ENCODE measurements at places on chromosomes 5 and 9.

DNA sequence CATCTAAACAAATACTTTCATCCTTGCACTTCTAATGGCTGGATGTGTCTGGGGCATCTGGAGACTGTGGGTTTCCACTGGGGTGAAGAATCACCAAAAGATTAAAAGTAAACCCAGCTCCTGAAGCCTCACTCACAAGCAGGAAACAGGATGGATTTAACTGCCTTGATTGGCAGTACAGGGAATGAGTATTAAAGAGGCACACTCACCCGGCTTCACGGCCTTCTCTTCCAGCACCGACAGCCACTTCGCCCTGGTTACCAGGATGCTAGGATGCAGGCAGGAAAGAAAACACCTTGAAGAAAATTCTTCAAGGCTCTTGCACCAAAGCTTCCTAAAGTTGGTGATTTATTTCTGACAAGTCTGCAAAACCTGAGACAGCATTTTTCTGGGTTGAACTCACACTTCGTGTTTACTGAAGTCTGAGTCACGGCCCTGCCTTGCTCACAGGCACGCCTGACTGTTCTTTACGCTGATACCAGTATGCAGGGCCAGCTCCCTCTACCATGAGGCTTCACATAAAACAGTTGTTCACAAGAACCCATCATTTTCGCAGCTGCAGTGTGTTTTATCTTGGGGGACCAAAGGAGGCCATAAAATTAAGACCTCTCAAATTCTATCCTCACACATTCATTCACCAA lies 56.5 kb upstream of the ZNF354A start:
- no peak for DNase-seq

GRCh38 chr5:126514131-126514557 lies 80.9 kb downstream of the ALDH7A1 start:
- no peak for DNase-seq

GRCh38 chr5:144335561-144335960 lies 164.9 kb downstream of the KCTD16 start:
- DNase-seq: no peak

DNA sequence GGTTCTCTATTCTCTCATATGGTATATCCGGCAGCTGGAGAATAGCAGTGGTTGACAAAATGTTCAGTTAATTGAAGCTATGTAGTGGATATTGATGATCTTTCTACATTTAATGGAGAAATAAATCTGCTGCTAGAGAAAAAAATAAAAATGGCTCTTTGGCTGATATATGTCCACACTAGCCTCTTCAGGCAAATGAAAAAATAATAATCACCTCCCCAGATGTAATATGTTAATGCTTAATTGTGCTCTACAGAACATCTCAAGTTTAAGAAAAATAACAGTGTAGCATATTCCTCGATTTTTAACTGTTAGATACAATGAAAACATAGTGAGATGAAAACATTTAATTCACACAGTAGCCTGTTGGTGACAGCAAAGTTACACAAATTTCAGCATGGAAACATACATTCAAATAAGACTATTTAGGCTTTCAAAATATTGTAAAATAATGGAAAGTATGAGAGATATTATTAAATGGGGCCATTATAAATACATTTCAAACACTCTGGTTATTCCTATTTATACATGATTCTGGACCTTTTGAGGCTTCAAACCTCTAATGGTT lies 543.0 kb downstream of the MAT2B start:
- DNase-seq: no peak

DNA sequence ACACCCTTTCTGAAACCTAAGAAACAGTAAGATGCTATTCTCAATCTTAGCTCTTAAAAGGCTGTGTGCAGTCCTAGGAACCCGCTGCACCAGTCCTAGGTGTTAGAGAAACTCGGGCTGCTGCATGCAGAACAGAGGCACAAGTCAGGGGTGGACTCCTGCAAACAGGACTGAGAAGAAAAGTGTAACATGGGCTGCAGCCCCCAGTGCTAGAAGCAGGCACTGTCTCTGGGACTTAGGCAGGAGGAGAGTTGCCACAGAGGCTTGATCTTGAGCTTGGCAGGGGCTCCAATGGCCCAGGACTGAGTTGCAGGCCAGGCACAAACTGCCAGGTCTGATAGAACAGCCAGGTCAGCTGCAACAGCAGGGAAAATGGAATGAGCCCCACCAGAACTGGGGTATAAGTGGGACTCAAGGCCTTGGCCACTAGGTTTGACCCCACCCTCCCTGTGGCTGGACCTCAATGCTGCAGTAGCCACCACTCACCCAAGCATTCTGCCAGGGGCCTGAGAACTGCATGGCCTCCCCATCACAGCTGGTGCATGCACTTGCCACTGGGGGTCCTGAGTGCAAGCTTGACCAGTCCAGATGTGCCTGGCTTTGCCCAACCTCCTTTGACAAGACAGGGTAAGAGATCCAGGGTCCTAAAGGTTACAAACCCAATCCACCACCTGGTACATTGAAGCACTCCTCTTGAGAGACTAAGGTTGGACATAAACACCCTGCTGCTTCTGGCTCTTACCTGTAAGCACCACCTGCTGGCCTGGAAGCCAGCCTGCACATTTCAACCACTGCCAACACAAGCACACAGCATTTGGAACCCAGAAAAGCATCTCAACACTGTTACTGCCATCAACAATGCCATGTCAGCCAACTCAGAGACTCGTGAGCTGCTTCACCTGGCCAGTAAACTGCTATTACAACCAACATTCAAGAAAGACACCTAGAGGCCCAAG lies 103.3 kb downstream of the FBXL17 start:
- no peak for DNase-seq

DNA sequence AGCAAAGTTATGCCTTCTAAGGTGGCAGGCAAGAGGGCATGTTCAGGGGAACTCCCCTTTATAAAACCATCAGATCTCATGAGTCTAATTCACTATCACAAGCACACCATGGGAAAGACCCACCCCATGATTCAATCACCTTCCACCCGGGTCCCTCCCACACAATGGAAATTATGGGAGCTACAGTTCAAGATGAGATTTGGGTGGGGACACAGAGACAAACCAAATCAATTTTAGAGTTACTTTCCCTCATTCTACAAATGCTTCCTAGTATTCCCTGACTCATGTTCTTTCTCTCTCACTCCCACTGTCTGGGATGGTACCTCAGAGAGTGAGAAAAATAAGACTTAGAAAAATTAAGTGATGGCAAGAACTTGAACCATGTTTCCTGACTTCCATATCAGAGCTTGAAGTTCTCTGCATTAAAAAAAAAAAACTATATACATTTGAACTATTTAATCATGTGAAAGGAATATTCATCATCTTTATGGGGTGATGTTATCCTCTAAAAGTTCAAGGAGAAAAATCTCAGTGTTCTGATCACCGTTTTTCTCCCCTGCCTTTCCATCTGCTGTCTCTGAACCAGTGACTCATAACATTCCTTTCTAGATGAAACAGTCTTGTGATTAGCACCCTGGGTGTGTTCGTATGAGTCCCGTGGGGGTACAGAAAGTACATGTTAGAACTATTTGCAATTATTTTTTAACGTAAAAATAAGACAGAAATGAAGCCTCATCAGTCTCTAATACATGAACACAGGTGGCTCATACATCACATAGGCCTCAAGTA lies 282.9 kb downstream of the SLF1 start:
- no peak for DNase-seq

DNA sequence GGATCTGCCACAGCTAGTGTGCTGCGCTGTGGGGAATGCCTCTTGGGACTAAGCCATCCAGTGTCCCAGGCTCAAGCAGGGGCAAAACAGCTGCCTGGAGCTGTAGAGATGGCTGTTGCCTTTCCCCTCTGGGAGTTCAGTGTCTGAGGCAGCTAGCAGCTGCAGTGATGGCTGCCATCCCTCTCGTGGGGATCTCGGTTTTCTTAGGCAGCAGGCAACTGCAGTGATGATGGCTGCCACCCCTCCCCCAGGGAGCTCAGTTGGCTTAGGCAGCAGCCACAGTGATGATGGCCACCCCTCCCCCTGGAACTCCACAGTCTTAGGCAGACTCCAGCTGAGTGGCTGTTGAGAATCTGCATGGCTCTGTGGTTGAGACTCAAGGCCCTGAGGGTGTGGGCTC lies 1389.2 kb upstream of the NUDT12 start:
- no peak for DNase-seq

GRCh38 chr5:19532936-19533335 lies 455.1 kb downstream of the CDH18 start:
- no peak for DNase-seq

DNA sequence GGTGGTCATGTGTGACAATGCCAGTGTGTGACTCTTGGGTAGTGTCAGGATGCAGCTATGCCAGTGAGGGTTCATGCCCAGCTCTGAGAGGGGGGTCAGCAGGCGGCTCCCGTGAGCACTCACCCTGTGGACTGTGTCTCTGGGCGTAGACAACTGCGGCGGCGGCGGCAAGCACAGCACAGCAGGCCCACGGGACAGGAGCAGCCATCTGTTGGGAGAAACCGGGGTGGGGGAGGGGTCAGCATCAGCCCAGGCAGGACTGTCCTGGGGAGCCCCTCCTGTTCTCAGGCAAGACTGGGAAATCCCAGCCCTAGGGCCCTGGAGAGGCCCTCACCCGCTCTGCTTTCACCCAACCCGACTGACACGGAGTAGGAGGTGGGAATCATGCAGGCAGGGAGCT lies 20.8 kb downstream of the CNTFR start:
- no peak for DNase-seq

DNA sequence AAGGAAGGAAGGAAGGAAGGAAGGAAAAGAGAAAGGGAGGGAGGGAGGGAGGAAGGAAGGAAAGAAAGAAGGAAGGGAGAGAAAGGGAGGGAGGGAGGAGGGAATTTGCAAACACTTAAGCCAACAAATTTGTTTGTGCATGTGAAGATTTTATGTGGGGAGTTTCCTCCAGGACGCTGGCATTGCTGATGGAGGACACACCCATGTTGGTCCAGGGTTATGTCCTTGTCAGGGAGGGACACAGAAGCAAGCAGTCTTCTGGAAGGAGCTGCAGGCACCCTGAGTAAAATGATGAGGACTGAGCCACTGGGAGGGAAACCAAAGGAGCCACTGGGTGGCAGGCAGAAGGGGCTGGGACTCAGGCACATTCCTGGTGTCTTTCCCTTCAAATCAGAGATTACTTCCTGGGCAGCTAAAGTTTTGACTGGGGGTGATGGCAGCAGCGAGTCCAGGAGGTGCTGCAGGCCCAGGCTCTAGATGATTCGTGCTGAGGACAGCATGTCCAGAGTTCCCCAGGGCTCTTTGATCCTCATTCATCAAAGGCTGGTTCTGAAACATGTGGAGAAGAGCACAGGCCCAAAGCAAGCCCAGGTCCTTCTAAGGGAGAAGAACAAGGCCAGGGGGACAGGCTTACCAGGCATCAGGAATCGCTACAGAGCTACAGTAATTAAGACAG lies 109.2 kb downstream of the PAX5 start:
- DNase-seq: no peak

- DNase-seq: no peak
These were observed 196.0 kb downstream of the TTLL11 start for GRCh38 chr9:121897140-121897539.

- no peak for DNase-seq
These were observed 11.1 kb downstream of the NIPSNAP3B start for GRCh38 chr9:104774831-104775573.

DNA sequence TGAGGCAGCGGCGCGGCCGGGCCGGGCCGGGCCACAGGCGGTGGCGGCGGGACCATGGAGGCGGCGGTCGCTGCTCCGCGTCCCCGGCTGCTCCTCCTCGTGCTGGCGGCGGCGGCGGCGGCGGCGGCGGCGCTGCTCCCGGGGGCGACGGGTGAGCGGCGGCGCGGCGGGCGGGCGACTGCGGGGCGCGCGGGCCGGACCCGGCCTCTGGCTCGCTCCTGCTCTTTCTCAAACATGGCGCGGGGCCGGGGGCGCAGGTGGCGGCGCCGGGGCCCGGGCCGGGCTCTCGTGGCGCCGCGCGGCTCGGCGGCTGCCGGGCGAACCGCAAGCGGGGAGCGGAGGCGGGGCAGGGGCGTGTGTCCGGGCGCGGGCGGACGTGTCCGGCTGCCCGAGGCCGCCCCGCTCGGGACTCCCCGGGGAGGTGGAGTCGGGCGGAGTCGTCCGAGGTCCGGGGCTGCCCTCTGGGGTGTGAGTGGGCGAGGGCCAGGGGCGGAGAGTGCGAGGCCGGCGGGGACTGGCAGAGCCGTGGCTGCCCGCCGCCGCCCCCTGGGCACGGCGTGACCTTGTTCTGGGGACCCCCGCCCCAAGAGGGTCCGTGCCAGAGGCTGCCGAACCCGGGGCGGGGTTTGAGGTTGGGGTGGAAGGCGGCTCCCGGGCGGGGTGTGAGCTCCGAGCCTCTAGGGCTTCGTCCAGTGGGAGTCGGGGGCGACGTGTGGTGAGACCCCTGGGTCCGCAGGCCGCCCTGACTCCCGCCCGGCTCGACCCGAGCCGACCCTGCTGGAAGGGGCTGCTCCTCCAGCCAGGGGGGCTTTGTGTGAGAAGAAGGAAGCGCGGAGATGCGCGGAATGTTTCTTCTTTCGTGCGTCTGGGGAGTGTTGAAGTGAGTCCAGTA lies 485 bp downstream of the TGFBR1 start:
- DNase-seq: peak; percentile 5

- no peak for DNase-seq
These were observed 34.7 kb downstream of the SH3RF2 start for GRCh38 chr5:145971108-145971507.

DNA sequence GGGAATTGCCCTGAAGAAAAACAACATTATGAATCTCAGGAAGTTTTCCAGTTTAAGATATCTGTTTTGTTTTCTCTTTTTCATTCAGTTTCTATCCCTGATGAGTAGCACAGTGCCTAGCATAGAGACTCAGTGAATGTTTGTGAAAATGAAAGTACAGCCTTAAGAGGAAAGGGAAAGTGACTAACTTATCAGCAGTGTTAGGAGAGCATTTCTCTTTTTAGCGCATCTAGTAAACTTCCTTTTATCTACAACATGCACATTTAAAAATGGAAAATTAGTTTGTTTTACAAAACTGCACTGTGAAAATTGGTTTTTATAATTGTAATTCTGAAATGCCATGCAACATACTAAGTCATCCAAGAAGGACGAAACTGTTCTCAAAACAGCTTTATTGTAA lies 110.8 kb downstream of the SMARCA2 start:
- DNase-seq: no peak

GRCh38 chr9:100555471-100555870 lies 22.4 kb upstream of the CAVIN4 start:
- no peak for DNase-seq

- DNase-seq: no peak
These were observed 21.4 kb upstream of the FAM81B start for GRCh38 chr5:95369782-95370181.

DNA sequence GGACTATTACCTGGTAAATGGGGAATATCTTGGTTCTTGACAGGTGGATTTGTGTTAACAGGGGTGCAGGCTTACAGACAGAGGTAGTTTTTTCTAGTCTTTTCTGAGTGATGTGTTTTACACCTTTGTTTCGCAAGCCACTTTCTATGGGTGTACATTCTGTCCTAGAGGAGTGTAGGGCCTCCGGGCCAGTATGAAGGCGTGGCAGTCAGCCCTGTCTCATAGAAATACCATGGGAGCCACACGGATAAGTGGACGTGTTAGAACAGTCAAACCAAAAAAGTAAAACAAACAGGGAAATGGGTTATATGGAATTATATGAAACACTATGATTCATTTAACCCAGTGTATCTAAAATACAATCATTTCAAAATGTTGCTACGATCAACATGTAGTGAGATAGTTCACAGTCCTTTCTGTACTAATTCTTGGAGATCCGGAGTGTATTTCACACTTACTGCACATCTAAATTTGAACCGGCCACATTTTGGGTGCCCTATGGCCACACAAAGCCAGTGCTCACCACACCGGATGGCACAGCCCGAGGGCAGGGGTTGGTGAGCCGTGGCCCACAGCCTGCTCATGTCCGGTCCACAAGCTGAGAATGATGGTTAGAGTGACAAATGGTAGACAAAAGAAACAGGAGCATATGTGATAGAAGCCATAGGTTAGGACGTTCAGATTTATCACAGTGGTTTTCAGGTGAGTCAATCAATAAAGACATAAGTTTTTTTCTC lies 80.1 kb upstream of the IRX4 start:
- DNase-seq: no peak
